ENCODE measurements at places on chromosomes 12 and 14. TPM values are rescaled to one million over a fixed set of nuclear protein-coding genes. Genes with fewer than 3 reads are reported as not detected.

- no peak for DNase-seq
- no peaks in the 10 kb centered on the region for H3K4me1 ChIP-seq
- no peaks in the 10 kb centered on the region for H3K36me3 ChIP-seq
- H3K27me3 ChIP-seq = no peaks in the 10 kb centered on the region
Measured at GRCh38 chr14:51612449-51612848, 39.3 kb upstream of the FRMD6 start.

DNA sequence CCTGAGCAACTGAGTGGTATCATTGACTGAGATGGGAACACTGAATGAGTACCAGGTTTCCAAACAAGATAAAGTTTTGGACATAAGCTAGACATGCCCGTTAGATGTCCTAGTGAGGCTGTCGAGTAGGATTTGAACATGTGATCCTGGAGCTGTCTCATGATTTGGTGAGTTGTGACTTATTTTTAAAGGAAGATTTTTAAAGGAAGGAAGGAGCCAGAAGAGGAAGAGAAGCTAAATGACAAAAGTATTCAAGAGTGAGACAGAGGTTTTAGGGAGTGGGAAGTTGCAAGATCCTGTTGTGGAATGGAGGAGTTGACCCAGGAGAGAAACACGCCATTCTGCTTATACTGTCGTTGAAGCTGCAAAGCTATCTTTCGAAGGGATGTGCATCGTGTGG, 82.1 kb downstream of the SAMD4A start:
- H3K27ac ChIP-seq = no peak overlapping the region
- H3K4me3 ChIP-seq = no peak overlapping the region

DNA sequence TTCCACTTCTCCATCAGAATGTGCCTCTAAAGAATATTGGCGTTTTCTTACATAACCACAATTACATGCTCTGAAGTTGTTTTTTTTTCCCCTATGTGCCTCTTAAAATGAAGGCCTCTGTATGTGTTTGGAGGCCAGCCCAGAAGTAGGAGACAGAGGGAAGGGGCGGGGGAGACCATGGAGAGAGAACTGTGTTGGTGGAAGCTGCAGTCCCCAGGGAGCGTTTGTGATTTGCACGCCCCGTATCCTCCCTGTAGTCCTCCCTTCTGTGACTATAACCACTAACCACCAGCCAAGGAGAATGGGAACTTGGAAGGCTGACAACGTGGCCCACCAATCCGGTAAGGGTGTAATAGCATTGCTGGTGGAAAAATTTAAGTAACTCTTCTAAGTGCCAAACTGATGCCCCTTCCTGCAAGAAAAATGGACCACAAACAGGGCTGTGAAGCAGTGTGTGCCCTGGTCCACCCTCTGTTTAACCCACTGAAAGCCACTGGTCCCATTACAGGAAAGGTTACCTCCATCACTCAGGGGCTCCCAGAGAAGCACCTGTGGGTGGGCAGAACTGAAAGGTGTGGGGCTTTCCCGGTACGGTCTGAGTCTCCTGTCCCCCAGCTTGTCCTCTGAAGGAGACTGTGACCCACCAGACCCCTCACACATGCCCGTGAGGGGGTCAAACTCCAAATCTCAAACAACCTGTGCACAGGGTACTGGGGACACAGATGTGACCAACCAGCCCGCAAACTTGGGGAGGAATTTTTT, 36.8 kb downstream of the CCDC88C start:
- peaks cover 19% of the 10 kb centered on the region for H3K36me3 ChIP-seq
- H3K4me3 ChIP-seq = no peak overlapping the region
- no peaks in the 10 kb centered on the region for H3K27me3 ChIP-seq
- H3K27ac ChIP-seq = peak overlapping the region; percentile 48
- peaks cover 99% of the 10 kb centered on the region for H3K4me1 ChIP-seq
- no peak for DNase-seq

DNA sequence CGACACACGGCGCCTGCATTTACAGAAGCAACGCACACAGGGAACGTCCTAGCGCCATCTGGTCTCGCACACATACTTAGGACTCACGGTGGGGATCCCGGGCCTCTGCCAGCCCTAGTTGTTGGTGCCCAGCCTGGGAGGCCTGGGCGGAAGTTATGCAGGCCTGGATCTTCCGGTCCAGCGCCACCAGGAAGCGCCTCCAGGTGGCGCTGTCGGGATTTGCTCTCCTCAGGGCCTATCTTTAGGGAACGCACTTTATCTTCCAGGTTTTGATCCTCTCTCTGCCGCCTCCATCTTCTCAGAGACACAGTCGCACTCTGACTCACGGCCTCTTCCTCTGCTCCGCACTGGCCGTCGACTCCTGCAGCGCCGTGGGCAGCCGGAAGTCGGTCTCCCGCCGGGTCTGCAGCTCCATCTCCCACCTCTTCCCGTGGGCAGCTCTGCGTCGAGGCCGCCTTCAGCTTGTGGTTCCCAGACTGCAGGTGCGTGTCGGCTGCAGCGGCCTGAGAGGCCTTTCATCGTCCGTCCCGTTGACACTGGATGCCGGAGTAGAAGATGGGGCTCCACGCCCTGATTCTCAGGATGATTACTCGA, 760.4 kb downstream of the TMEM121 start:
- H3K36me3 ChIP-seq = no peaks in the 10 kb centered on the region
- H3K4me3 ChIP-seq = no peak overlapping the region
- H3K27me3 ChIP-seq = no peaks in the 10 kb centered on the region
- H3K4me1 ChIP-seq = no peaks in the 10 kb centered on the region

GRCh38 chr14:52910572-52910971, 40.3 kb downstream of the FERMT2 start:
- H3K27me3 ChIP-seq = no peaks in the 10 kb centered on the region
- H3K27ac ChIP-seq = no peak overlapping the region
- DNase-seq = no peak
- H3K36me3 ChIP-seq = no peaks in the 10 kb centered on the region

DNA sequence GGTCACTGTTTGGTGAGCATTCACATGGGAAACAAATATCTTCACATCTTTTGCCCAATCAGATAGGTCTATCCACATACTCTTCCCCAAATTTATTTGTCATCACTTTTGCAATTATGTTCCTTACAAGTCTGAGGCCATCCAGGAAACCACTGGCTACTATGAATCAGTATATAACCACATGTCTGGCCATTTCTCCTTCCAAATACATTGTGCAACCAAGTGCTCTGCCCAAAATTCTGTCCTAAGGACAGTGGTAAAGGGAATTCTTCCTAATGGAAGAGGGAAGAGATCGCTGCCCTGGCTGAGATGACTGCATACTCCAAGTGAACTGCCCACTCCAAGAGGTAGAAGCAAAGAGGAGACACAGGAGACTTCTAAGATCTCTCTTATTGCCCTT, 148.9 kb upstream of the MAX start:
- no peak overlapping the region for H3K4me3 ChIP-seq
- no peaks in the 10 kb centered on the region for H3K36me3 ChIP-seq
- peaks cover 3% of the 10 kb centered on the region for H3K4me1 ChIP-seq
- no peaks in the 10 kb centered on the region for H3K27me3 ChIP-seq
- no peak overlapping the region for H3K27ac ChIP-seq
- no peak for DNase-seq

GRCh38 chr14:82757776-82758175, 1224.1 kb upstream of the SEL1L start:
- no peak for DNase-seq
- H3K27ac ChIP-seq = no peak overlapping the region

DNA sequence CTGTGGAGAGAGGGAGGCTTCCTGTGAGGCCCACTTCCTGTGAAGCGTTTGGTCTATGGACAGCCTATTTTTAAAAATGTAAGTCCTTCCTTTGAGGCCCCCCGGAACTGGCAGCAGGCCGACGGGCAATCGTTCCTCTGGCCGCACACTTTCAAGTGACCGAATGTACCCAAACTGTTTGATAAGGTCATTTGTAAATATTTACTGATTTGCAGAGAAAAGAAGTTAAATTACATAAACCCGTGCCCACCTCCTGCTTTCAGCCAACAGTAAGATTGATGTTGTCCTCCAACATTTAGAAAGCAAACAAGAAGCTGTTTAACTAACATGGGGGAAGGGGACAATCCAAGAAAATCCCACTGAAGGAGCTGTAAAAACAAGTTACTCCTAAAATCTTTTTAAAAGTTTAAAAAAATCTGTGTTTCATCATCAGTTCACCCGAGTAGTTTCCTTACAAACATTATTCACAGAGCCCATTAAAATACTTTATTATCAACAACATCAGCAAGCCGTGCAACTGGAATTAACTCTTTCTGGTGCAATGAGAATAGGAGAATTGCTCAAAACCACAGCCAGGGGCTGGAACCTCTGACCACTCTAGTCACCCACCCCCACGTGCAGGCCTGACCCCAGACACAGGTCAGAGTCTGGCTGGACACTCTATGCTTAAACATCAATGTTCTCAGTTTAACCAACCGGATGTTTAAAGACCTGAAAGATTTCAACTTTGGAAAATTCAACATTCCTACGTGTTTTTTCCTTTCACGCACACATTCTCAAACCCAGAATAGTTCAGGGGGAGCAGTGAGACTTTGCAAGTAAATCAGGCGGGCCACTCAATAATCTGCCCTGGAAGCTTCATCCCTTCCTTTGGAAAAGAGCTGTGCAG, 65.3 kb downstream of the FOXN3 start:
- DNase-seq = no peak
- no peak overlapping the region for H3K4me3 ChIP-seq
- H3K27ac ChIP-seq = peak overlapping the region; percentile 21
- peaks cover 5% of the 10 kb centered on the region for H3K36me3 ChIP-seq

DNA sequence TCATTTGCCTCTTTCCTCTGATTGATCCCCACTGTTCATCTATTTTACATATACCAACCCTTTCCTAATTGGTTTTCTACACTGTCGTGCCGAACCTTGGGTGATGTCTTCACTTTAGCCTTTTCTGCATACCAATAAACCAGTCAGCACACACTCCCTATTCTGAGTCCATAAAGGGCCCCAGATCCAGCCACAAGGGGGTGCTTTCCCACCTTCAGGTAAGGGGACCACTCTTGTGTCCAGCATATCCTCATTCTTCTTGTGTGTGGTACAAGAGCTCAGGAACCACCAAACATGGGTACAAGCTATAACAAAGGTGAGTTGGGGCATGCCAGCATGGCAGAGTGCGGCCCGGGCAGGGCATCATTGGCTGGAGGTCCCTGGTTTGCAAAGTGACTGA, 859.8 kb downstream of the FSCB start:
- no peaks in the 10 kb centered on the region for H3K27me3 ChIP-seq
- no peak overlapping the region for H3K27ac ChIP-seq
- no peak overlapping the region for H3K4me3 ChIP-seq
- no peaks in the 10 kb centered on the region for H3K36me3 ChIP-seq
- no peak for DNase-seq

DNA sequence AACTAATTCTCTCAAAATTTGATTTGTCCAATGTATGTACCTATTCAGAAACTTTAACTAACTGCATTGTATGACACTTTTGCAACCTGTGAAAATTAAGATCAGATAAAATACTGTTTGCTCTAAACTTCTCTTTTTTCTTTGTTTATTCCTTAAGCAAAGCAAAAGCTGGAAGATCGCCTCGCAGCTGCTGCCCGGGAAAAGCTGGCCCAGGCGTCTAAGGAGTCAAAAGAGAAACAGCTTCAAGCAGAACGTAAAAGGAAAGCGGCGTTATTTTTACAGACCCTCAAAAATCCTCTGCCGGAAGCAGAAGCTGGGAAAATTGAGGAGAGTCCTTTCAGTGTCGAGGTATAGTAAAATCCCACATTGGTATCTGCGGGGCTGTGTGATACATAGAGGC, 55.1 kb downstream of the SFSWAP start:
- H3K4me3 ChIP-seq = no peak overlapping the region
- peaks cover 61% of the 10 kb centered on the region for H3K36me3 ChIP-seq
- DNase-seq = no peak
- H3K27me3 ChIP-seq = no peaks in the 10 kb centered on the region
- H3K27ac ChIP-seq = no peak overlapping the region

GRCh38 chr14:61652526-61653262, 42.6 kb upstream of the HIF1A start:
- no peak for DNase-seq
- no peak overlapping the region for H3K4me3 ChIP-seq
- peaks cover 32% of the 10 kb centered on the region for H3K4me1 ChIP-seq

DNA sequence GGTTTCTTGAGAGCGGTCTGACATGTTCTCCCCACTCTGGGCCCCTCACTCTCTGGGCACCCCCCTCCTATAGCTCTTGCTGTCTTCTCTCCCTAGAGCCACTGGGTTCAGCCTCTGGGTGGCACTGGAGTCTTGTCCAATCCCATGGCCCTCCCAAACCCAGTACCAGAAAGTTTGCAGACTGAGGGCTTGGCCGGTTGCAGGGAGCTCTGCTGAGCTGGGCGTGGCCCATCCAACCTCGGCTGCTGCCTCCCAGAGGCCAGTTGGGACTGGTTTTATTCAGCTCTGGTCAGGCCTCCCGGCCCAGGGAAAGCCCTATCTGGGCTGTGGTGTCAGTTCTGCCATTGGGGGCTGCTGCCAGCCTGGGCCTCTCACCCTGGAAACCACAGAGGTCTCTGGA, 37.9 kb downstream of the ISCA2 start:
- no peak overlapping the region for H3K4me3 ChIP-seq
- H3K27ac ChIP-seq = no peak overlapping the region
- no peaks in the 10 kb centered on the region for H3K4me1 ChIP-seq
- H3K27me3 ChIP-seq = no peaks in the 10 kb centered on the region
- no peaks in the 10 kb centered on the region for H3K36me3 ChIP-seq
- DNase-seq = no peak

- H3K36me3 ChIP-seq = no peaks in the 10 kb centered on the region
- H3K27ac ChIP-seq = no peak overlapping the region
- H3K4me3 ChIP-seq = no peak overlapping the region
- no peaks in the 10 kb centered on the region for H3K4me1 ChIP-seq
Measured at GRCh38 chr12:114444422-114445279, 38.7 kb upstream of the TBX5 start.

DNA sequence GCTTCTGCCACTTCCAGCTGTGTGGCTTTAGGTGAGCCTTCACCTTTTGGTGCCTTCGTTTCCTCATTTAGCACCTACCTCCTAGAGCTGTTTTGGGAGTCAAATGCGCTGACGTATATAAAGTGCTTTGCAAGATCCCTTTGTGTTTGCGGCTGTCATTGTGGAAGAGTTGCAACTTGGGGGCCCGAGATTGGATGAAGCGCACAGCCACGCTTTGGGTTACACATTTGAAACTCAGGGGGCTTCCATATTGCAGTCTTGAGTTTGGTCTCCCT, 636 bp upstream of the ARL6IP4 start:
- H3K27ac ChIP-seq = peak overlapping the region; percentile 68
- no peak for DNase-seq
- H3K36me3 ChIP-seq = peaks cover 22% of the 10 kb centered on the region
- H3K27me3 ChIP-seq = no peaks in the 10 kb centered on the region
- peak overlapping the region; percentile 70 for H3K4me3 ChIP-seq

- peaks cover 29% of the 10 kb centered on the region for H3K4me1 ChIP-seq
- H3K4me3 ChIP-seq = peak overlapping the region; percentile 88
- H3K27me3 ChIP-seq = no peaks in the 10 kb centered on the region
- no peaks in the 10 kb centered on the region for H3K36me3 ChIP-seq
- no peak for DNase-seq
- peak overlapping the region; percentile 76 for H3K27ac ChIP-seq
Measured at GRCh38 chr12:88142610-88142991, 494 bp downstream of the TMTC3 start.

- H3K4me3 ChIP-seq = no peak overlapping the region
- H3K27me3 ChIP-seq = no peaks in the 10 kb centered on the region
- no peaks in the 10 kb centered on the region for H3K36me3 ChIP-seq
Measured at GRCh38 chr14:82387699-82388098, 854.0 kb upstream of the SEL1L start.

FGF6 gene
- total RNA-seq = not detected

MYF6 gene
- total RNA-seq = not detected

SSPN gene
- not detected for total RNA-seq

TMEM121 gene
- total RNA-seq = 5.4 TPM

REC8 gene
- total RNA-seq = 27.7 TPM

SERPINA12 gene
- not detected for total RNA-seq
